Activated CD8-positive, alpha-beta T cell treated with anti-CD3 and anti-CD28 coated beads for 36 hours (primary cell): ENCODE measurements at places on chromosomes 7 and 10. TPM values are rescaled to one million over a fixed set of nuclear protein-coding genes. Genes with fewer than 3 reads are reported as not detected.

DNA sequence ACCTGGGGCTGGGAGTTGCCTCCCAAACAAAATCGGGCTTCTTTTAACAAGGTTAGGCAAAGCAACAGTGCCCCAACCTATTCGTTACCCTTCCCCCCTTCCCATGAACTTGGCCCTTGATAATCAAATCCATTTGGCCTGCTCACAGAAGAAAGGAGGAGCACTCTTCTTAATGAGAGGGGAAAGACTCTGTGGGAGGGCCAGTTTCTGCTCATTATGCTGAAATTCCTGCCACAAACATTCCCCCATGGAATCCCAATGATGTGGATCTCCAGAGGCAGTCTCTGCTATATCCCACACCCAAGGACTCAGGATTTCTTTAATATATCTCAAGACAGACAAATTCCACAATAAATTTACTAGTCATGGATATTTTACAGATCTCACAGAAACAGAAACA lies 43.0 kb downstream of the LSM5 start:
- no peak for DNase-seq

DNA sequence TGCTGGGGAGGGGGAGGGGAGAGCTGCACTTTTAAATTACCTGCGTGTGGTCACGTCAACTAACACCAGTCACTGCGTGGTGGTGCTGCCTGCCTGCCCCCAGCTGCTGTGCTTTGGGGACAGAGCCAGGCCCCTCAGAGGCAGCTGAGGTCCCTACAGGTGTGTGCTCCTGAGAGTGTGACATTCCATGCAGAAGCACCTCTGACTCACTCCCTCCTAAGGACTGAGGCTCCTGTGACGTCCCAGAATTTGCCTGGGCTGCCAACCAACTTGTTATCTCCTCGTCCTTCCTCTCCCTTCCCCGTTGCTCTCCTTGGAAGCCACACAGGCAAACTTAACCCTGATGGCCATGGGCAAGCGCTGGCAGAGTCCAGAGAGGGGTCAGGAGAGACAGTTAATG lies 563.0 kb downstream of the PARD3 start:
- no peak for DNase-seq

- DNase-seq = peak; percentile 62
Measured at GRCh38 chr7:150937848-150938561, 40.1 kb downstream of the KCNH2 start.

GRCh38 chr7:113918946-113919345 lies at the start of gene PPP1R3A:
Gene PPP1R3A, minus strand, starts transcription at chr7:113919009. Its CDS starts 13 bp downstream, at chr7:113918996.
- DNase-seq = no peak

DNA sequence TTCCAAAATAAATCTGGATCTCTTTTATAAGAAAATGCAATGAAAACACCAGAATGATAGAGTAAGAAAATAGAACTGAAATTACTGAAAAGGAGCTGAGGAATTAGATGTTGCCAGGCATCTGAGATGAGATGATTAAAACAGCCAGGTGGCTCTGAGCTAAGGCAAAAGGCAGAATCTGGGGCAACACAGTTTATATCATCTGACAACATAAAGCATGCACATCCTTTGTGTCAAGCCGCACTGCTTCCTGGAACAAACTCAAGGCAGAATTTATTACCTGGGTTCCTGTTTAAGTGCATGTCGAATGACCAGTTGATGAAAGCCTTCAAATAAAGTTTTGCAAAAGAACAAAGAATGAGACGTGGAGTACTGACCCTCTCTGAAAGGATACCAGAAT lies 247.0 kb downstream of the SNX10 start:
- DNase-seq = no peak

IFIT1B gene
- not detected for total RNA-seq
